ENCODE measurements at places on chromosomes 5 and 9. TPM values are rescaled to one million over a fixed set of nuclear protein-coding genes. Genes with fewer than 3 reads are reported as not detected.

DNA sequence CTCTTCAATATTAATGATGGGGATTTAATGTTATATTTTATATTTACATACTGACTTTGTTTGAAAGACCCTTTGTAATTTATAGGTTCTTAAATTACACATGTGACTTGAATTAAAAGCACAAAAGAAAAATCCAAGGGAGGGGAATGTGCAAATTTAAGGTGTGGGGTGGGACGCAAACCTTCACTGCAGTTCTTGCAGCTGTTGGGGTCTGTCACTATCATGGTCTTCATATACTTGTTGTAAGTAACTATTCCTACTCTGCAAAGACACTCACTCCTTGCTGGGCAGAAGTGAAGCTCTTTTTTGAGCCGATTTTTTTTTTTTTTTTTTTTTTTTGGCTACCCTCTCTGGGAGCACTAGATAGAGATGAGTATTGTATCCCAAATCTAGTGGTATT, 505.3 kb downstream of the ARHGEF28 start:
- no peak for DNase-seq

GHR gene
- not detected for total RNA-seq

- DNase-seq: no peak
Observed at GRCh38 chr5:78527925-78528324, 120.6 kb downstream of the LHFPL2 start.

DNA sequence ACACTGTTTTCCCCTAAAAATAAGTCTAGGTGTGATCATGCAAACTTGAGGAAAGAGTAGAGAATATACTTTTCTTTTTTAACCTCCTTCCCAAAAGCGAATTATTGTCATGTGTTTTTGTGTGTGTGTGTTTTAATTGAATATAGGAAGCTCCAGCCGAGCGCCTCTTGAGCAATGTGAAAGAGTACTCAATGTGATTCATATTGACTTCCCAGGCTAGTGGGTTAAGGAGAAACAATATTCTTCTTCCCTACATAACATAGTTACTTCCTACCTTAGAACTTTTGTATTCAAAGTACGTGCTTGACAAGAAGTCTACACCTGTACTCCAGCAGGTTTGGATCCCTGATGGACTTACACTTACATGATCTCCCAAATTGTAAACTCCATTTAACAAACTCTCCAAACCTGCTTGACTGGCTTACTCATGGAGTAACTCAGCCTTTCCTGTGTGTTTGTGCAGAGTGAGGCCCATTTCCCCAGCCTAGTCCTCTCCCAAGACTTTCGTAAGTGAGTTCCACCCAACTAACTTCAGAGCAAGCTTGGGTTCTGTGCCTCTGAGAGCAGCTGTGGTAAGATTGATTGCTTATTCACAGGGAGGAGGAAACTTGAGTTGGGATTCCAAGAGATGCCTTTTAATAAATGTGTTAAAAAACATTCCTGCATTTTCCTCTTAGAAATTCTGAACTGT, 9.3 kb downstream of the SLC28A3 start:
- no peak for DNase-seq

DNA sequence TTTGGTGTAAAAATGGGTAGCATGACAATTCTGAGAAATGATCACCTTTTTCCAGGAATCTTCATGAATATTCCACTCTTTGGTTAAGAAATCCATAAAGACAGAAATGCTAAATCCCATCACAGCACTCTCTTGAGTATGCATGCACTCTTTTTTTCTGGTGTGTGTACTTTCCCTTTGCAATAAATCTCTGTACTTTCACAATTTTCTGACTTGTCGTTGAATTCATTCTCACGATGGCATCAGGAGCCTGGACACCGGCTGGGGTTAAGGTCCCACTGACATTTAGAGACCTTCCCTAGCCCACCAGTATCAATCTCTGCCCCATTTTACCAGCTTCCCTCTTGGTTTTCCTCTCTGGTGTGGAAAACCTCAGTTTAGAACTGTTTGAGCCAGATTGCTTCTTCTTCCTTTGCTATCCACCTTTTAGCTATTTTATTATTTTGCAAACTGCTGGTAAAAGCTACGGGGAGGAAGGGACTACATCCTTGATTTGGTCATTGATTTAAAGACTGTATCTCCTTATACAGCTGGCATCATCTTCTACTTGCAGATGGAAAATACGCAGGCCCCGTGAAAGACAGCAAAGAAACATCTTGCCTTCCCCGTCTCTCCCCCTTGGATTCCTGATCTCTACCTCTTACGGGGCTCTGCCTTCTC, 59.9 kb upstream of the ZFR start:
- DNase-seq: no peak

CTNND2 gene
- 0.94 TPM for total RNA-seq

DNA sequence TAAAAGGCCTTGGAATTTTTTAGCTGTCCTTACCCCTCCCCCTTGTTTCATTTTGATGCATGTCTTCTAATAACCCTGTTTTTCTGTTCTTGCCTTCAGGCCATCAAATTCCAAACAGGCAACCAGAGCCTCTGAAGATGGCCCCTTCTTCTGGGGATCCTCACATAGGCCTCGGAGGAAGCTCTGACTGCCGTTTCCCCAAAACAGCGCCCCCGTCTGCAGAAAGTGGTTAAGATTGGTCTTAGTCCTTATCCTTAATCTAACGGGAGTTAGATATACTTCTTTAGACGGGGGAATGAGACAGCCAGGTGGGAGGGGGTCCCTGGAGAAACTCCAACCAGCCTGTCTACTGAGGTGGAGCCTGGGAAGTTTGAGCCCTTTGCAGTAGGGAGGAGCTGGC, 226.3 kb upstream of the ZNF608 start:
- DNase-seq: no peak

MYMK gene
- not detected for total RNA-seq

CARD9 gene
- 1.9 TPM for total RNA-seq

EFNA5 gene
- not detected for total RNA-seq

DPH7 gene
- 52.0 TPM for total RNA-seq

GRCh38 chr9:136900988-136901515, 14.7 kb downstream of the TRAF2 start:
- DNase-seq: no peak

DNA sequence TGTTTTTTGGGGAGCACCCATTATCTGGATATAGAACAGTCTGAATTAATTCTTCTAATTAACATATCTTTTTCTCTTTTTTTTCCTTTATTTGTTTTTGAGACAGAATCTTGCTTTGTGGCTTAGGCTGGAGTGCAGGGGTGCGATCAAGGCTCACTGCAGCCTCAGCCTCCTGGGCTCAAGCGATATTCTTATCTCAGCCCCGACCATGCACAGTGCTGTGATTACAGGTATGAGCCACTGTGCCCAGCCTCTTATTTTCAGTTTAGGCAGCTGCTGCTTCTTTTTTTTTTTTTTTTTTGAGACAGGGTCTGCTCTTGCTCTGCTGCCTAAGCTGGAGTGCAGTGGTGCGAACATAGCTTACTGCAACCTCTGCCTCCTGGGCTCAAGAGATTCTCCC, 20.2 kb downstream of the UBE2R2 start:
- DNase-seq: no peak

DNA sequence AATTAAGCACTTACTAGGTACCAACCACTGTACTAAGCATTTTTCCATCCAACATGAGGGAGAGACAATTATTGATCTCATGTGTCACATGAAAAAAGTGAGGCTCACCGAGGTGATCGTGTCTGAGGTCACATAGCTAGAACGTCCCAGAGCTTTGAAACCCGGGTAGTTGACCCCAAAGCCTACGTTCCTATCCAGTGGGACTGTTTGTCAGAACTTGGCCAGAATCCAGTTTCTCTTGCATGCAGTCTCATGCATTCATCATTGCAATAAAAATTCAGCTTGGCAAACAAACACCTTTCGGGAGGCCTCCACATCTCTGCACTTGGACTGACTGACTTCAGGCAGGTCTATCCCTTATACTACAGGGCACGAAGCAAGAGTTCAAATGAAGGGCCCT, 23.4 kb upstream of the FAT2 start:
- no peak for DNase-seq

FBXW11 gene
- 28.3 TPM for total RNA-seq

DENND4C gene
- total RNA-seq: 49.4 TPM

WNT8A gene
- not detected for total RNA-seq

- no peak for DNase-seq
Observed at GRCh38 chr9:131625790-131626670, 80.7 kb downstream of the PRRT1B start.

- no peak for DNase-seq
Observed at GRCh38 chr5:155996123-155996522, 330.8 kb upstream of the SGCD start.

GRCh38 chr5:14385019-14385418, 196.6 kb upstream of the OTULINL start:
- DNase-seq: no peak

GAPVD1 gene
- 67.1 TPM for total RNA-seq
